Hindlimb muscle (tissue), 1 donor: ENCODE measurements at places on chromosomes 3 and 15.

GRCh38 chr3:43996379-43997301 lies 245.0 kb upstream of the TOPAZ1 start:
- no peak for DNase-seq

DNA sequence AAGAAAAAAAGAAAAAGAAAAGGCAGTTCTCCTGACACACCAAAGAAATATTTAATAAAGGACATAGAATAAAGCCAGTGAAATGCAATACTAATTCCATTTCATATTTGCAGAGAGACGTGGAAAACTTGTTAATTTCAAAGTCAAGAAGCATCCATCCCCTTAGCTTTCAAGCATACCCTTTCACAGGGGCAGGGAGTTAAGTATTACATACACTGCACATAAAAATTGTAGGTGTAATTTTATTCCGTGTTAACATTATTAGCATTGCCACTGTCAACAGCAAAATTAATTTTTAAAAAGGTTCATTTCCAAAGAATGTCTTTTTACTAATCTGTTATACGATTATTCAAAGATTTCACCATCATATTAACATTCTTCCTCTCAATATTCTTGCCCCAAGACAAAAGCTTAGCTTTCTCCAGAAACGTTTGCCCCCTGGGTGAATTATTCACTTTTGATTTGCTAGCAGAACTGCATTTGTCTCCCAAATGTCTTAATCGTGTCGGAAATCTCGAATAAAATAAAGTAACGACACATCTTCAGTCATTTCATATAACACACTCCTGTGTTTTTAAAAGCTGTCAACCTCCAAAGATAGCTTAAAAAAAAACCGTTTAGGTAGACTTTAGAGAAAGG lies 517.9 kb downstream of the MECOM start:
- DNase-seq = no peak

GRCh38 chr3:129855832-129856419 lies 37.6 kb downstream of the TMCC1 start:
- DNase-seq = peak; percentile 8

DNA sequence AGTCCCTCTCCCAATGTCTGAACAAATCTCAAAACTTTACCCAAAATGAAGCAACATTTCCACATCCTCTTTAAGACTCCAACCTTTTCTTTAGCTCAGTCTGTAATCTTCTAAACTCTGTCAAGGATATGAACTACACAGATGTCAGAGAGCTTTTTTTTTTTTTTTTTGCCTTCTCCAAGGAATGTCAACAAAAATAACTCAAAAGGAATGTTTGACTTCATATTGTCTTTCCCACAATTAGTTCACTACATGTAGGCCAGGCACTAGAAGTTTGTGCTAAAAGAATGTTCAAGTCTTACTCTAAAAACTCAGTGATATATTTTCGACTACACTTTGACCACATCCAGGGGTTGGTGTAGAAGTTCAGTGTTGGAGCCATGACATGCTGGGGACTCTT lies 37.1 kb downstream of the ADAMTS9 start:
- DNase-seq = no peak

GRCh38 chr3:81463781-81464180 lies 297.7 kb downstream of the GBE1 start:
- no peak for DNase-seq
